ENCODE measurements at places on chromosomes 4 and X.

GRCh38 chrX:109716431-109717028 is 16.5 kb downstream of the ACSL4 start:
- no peak for DNase-seq

- DNase-seq: no peak
These were observed 161.0 kb upstream of the FGF13 start for GRCh38 chrX:138872537-138872936.

DNA sequence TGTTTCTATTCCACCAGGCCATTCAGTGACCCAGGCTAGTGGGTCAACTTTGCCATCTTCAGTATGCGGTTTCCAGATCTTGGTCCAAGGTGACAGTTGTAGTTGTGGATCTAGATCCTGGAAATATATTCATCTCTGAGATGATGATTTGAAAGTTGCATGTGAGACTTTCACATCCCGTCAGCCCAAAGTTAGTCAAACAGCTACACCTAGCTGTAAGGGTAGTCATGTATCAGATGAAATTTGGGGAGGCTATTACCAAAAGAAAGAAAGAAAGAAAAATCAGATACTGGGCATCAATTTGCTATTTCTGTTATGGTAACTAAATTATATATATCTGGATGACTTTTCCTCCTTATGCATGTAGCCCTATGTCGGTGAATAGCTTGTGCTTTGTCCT is 259.4 kb upstream of the ARX start:
- no peak for DNase-seq

GRCh38 chrX:13248867-13249486 is 70.9 kb downstream of the ATXN3L start:
- DNase-seq: no peak

GRCh38 chr4:164989471-164989870 is 12.0 kb upstream of the TRIM61 start:
- DNase-seq: no peak

- DNase-seq: no peak
These were observed 9.7 kb upstream of the MFAP3L start for GRCh38 chr4:170035845-170036244.

GRCh38 chr4:78059524-78059889 is 2.4 kb downstream of the FRAS1 start:
- peak; percentile 49 for DNase-seq

DNA sequence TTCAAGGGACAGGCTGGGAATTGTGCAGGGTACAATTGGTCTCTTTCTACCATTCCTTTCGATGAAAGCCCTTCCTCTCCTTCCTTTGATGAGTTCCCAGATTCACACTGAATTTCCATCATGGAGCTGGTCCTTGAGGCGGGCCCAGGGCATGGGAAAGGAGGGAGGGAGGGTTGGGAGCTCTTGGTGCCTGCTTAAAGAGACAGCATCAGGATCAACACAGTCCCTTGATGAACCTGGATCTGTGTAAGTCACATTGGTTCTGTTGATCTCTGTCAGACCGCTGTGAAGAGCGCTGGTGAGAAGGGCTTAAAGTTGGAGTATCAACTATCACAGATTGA is 4.4 kb downstream of the PLP1 start:
- no peak for DNase-seq

DNA sequence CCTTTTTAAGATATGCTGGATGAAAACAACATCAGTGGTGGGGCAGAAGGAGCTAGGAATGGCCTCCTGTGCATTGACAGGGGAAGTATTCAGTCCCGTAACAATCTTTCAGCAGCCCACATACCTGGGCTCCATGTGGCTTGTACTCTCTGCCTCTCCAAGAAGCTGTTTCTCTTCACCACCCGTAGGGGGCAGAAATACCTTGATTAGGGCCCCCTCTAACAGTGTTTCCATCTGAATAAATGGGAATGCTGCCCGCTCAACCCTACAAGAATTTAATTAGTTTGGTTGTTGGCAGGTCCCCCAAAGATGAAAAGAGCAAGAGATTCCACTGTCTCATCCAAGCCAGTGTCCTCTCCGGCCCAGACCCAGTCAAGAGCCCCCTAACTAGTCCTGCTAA is 155.2 kb downstream of the SMIM20 start:
- DNase-seq: no peak

GRCh38 chr4:70892086-70892769 is 9.9 kb upstream of the MOB1B start:
- no peak for DNase-seq

- DNase-seq: no peak
These were observed 16.8 kb upstream of the NFXL1 start for GRCh38 chr4:47930971-47931804.

GRCh38 chr4:182931691-182932345 is 14.6 kb upstream of the DCTD start:
- no peak for DNase-seq

DNA sequence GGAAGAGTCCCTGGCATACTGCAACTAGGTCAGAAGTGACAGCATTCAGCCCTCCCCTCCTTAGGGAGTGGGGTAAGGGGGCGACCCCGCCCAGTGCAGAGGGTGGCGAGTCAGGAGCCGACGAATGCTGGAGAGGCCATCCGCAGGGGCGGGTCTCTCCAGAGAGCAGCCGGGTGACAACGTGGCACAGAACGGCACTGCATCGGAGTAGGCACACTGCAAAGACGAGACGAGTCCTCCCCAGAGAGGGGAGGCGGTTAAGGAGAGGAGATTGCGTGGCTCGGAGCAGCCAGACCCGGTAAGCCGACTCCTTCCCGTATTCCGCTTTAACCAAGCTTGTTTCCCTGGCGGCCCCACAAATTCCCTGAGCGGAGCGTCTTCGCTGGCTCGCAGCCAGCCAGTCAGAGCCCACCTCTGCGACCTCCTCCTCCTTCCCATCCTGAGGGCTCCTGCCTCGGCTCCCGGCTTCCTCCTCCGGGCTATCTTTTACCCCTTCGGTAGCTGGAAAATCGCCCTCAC is 54.9 kb downstream of the LINC00632 start:
- peak; percentile 19 for DNase-seq

DNA sequence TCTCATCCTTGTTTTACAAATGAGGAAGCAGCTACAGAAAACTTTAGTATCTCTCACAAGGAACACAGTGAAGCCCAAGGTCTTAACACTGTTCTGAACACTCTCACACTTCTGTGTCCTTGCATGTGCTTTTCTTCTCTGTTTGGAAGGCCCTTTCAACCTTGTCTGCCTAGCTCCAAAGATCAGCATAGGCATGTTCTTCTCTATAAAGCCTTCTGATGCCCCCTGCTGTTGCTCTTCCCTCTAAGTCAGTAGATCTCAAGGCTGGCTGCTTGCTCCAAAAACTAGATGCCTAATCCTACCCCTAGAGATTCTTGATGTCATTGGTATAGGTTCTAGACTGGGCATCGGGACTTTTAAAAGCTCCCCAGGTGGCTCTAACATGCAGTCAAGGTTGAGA is 5.9 kb downstream of the APOO start:
- peak; percentile 24 for DNase-seq

DNA sequence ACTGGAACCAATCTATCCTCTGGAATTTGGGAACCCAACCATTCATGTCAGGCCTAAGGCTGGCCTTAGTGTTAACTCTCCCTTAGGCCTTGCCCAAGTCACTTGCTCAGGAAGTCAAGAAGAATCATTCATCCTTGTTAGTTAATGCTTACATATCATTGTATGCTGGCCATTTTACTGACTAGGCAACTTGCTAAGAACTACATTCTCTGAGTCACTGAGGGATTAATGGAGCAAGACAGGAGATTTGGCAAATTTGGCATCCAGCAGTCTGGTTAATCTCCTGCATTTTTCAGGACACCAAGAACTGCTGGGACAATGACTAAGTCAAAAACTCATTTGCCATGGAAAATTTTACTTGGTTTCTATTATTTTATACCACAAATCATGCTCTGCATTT is 115.8 kb upstream of the DDIT4L start:
- DNase-seq: no peak

GRCh38 chr4:66123190-66123589 is 452.9 kb upstream of the EPHA5 start:
- no peak for DNase-seq

GRCh38 chr4:91147067-91147466 is 1019.9 kb downstream of the CCSER1 start:
- no peak for DNase-seq

GRCh38 chr4:75683482-75684155 is 10.4 kb upstream of the G3BP2 start:
- DNase-seq: no peak
